CD8-positive, alpha-beta T cell (primary cell): ENCODE measurements at places on chromosomes 13 and 19.

DNA sequence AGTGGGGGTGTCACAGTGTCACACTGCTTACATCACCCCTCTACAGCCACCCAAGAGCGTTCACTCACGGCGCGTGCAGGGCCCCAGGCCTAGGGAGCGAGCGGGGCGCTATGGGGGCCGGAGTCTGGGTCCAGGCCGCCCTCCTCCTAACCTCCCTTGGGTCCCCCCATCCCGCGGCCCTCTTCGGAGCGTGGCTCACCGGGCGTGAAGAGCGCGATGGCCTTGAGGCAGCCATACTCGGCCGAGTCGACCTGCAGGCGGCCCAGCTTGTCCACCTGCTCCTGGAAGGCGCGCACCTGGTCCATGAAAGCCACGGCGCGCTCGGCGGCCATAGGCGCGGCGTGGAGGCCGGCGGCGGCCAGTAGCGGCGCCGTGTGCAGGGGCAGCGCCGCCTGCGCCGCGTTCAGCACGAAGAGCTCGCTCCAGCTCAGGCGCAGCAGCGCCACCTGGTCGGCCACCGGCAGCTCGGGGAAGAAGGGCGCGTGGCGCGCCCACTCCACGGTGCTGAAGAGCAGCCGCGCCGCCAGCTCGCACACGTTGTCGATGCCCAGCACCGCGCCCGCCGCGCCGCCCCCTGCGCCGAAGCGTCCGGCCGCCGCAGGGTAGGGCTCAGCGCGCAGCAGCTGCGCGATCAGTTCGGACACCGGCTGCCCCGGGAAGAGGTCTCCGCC is 9.4 kb downstream of the OCEL1 start:
- DNase-seq: peak; percentile 52

DNA sequence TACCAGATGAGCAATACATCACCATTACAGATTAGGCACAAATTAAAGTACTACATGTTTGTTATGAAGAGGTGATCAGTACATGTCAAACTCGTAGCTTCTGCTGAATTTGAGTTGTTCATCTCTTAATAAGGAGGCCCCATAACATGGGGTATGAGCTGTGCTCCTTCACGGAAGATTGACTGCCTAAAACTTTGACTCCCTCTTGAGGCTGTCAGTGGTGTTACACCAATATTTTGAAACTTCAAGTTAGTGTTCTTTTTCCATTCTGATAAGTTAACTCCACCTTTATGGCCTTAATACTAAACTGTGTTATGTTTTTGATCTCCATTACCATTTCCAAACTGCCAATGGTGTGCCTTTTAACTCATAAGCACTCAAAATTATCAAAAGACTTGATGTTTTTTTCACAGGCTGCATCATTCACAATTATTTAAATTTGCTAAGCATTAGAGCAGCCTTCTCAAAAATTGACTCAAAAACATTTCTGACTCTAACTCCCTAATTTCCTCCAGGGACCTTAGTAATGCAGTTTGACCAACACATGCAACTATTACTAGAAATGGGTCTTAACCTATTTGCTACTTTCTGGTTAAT is 1591.5 kb downstream of the PCDH9 start:
- no peak for DNase-seq

DNA sequence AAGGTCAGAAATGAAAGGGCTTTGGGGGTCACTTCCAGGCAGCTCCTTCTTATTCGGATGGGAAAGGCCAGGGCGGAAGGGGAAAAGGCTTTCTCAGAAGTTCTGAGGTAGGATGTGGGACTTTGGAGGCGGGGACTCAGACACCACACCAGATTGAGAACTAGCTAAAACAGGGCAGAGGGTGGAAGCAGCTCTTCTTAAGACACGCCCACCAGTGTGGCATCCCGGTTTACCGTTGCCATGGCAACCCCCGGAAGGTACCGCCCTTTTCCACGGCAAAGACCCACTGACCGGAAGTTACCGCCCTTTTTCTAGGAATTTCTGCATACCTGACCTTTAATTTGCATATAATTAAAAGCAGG is 3.8 kb upstream of the LILRA5 start:
- no peak for DNase-seq

GRCh38 chr19:11460207-11460606 is 20.6 kb downstream of the ELAVL3 start:
- no peak for DNase-seq

- DNase-seq: no peak
Observed at GRCh38 chr19:19388568-19389555, 16.6 kb upstream of the GATAD2A start.

DNA sequence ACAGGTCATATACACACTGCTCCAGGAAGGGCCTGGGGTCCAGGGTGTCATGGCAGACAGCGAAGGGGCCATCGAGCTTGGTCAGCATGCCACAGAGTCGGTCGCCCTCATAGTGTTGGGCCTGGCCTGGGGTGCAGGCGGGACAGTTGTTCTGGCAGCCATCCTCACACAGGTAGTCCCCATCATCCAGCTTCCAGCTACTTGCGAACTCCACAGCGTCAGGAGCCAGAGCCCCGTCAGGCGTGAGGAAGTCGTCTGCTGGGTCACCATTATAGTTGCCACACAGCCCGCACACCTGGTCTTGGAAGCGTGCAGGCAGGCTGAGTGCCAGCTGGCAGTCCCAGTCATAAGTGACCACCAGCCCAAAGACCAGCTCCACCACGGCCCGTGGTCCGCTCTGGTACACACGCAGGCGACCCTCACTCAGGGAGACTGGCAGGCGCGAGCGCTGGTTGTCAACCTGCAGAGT is 16.2 kb downstream of the FCGBP start:
- DNase-seq: no peak

GRCh38 chr19:18109341-18109732 is 11.8 kb downstream of the MAST3 start:
- no peak for DNase-seq

DNA sequence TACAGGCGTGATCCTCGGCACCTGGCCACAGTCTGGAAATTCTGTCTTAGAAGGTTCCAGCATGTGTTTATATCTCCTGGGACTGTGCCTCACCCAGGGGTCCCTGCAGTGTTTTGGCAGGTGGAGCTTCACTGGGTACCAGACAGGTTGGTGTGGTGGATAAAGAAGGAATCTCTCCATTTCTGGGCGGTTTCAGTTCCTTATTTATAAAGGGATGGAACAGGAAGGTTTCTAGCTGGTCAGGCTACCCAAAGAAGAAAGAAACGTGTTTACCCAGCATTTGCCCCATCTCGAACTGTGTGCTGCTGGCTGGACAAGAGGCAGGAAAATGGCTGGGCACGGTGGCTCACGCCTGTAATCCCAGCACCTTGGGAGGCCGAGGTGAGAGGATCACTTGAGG is 9.8 kb downstream of the PNPLA6 start:
- DNase-seq: no peak

GRCh38 chr19:15292847-15293582 is 39.3 kb downstream of the BRD4 start:
- no peak for DNase-seq

- DNase-seq: no peak
Observed at GRCh38 chr19:51735759-51736449, 12.1 kb upstream of the HAS1 start.
